ENCODE measurements at places on chromosomes 3 and 15.

GRCh38 chr3:152899306-152899705, 64.4 kb downstream of the P2RY1 start:
- DNase-seq = no peak

GRCh38 chr15:78047761-78048627, 29.5 kb downstream of the TBC1D2B start:
- peak; percentile 90 for DNase-seq

GRCh38 chr3:195423818-195424217, 19.0 kb downstream of the ACAP2 start:
- DNase-seq = no peak

DNA sequence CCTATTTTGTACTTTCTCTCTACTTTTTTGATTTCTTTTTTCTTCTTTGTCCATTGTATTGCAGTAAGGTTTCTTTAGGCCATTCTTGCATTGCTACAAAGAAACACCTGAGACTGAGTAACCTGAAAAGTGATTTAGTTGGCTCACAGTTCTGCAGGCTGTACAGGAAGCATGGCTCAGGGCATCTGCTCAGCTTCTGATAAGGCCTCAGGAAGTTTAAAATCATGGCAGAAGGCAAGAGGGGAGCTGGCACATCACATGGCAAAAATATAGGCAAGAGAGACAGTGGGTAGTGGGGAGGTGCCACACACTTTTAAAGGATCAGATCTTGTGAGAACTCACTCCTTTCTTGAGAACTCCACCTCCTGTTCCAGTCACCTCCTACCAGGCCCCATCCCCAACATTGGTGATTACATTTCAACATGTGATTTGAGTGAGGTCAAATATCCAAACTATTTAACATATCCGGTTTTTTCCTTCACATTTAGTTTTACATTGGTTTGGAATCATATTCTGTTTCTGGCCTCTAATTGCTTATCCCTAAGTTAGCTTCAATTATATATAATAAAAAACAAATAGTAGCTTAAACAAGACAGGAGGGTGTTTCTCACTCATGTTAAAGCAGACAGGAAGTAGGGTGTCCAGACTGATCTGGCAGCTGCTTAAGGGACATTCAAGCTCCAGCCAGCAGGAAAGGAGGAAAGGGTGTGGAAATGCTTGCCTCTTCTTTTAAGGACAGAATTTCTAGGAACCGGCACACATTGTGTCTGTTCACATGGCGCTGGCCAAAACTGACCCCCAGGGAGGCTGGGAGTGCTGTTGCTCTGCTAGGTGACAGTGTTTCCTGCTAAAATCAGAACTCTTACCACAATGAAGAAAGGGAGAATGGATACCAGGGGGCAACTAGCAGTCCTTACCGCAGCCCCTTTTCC, 28.8 kb upstream of the SKOR1 start:
- no peak for DNase-seq

DNA sequence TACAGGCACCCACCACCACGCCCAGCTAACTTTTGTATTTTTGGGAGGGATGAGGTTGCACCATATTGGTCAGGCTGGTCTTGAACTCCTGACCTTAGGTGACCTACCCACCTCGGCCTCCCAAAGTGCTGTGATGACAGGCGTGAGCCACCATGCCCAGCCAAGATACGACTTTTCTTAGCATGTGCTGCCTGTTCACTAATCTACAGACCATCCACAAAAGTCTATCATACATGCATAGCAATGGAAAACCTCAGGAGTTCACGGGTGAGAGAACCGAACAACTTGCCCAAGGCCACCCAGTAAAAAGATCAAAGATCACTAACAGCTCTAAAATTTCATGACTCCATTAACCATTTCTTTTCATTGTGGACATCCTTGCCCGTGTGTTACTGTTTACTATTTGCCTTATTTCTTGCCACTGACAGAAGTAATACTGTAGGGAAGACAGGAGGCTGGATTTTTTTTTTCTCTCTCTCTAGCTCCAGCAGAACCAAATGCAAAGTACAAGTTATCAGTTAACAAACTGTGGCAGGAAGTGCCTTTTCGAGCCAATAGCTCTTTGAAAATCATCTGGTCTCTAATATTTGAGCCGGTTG, 92.3 kb downstream of the FOXP1 start:
- no peak for DNase-seq

DNA sequence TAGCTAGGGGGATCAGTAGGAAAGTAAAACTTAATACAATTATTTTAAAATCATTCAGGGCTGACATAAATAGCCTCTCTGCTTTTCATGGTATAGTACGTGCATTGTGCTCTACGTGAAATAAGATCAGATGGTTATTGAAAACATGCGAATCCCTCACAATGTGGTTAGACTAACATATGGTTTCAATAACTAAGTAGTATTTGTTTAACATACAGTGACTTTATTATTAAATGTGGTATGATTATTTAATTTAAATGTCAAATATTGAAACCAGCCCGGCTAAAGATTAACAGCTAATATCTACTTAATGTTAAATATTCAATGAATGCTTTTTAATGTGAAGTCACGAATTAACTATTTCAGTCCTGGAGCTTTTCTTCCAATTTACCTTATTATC, 473.9 kb upstream of the THBS1 start:
- DNase-seq = no peak

DNA sequence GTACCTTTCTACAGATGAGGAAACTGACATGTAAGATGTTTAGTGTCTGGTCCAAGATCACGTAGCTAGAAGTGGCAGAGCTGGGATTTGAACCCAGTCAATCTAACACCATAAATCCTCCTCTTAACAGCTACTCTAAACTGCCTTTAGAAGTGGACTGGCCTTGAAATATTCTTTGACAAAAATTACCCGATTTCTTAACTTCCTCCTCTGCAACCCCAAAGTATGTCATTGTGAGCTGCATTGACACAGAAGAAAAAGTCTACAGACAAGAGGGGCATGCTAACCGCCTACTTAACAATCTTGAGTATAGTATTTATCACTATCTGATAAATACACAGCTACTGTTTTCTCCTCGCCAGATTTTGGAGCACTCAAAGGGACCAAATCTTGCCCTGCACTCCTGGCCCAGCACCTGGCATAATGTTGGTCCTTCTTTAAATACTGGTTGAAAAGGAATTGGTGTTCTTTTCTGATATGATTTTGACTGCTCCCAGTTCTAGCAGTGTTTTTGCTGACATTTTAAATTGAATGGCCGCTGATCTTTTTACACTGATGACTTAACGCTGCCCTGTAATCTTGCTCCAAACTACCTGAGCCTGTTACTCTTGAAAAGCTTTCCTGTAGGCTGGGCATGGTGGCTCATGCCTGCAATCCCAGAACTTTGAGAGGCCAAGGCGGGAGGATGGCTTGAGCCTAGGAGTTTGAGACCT, 36.9 kb downstream of the ITPR1 start:
- DNase-seq = no peak

- peak; percentile 90 for DNase-seq
Observed at GRCh38 chr3:173398111-173398479, 551 bp downstream of the NLGN1 start.

GRCh38 chr15:31158858-31159569, 57.5 kb upstream of the TRPM1 start:
- DNase-seq = no peak

GRCh38 chr3:55725681-55726500, 238.8 kb upstream of the WNT5A start:
- DNase-seq = peak; percentile 54

DNA sequence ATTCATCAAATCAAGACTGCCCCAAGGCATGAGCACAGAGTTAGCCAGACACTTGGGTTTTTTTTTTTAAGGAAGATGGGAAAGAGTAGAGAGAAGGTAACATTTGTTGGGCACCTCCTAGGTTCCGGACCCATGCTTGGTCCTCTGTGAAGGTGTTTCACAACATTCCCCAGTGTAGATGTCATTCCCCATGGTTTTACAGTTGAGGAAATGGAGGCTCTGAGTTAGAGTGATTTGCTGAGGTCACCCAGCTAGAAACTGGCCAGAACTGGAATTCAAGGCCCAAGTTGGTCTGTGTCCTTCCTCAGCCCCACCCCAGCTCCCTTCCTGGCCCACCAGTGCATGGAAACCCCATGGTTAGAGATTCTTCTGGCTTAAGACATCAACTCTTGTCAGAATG, 19.9 kb downstream of the WNT7A start:
- DNase-seq = no peak

- no peak for DNase-seq
Observed at GRCh38 chr3:108030960-108031359, 59.9 kb downstream of the CD47 start.

GRCh38 chr3:127691489-127691888, 18.7 kb downstream of the ABTB1 start:
- DNase-seq = no peak

DNA sequence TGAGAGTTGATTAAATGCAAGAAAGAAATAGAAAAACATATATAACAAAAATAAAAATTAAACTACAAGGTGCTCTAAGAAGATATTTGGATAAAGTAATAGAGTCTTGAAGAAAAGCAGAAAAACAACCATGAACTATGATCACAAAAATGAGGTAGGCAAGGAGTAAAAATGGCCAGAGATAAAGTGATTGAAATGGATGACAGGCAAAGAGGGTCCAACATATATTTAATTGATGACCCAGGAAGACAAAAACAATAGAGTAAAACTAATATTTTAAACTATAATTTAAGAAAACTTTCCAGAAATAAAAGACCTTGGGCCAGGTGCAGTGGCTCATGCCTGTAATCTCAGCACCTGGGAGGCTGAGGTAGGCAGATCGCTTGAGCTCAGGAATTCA, 22.1 kb upstream of the WDR49 start:
- DNase-seq = no peak

All from adipocyte (in vitro differentiated cells).